ENCODE measurements at places on chromosomes 1 and 21.

- DNase-seq, result no peak
Observed at GRCh38 chr1:223091896-223092295, 51.2 kb downstream of the TLR5 start.

- no peak for DNase-seq
Observed at GRCh38 chr1:113488576-113489177, 98.4 kb downstream of the MAGI3 start.

DNA sequence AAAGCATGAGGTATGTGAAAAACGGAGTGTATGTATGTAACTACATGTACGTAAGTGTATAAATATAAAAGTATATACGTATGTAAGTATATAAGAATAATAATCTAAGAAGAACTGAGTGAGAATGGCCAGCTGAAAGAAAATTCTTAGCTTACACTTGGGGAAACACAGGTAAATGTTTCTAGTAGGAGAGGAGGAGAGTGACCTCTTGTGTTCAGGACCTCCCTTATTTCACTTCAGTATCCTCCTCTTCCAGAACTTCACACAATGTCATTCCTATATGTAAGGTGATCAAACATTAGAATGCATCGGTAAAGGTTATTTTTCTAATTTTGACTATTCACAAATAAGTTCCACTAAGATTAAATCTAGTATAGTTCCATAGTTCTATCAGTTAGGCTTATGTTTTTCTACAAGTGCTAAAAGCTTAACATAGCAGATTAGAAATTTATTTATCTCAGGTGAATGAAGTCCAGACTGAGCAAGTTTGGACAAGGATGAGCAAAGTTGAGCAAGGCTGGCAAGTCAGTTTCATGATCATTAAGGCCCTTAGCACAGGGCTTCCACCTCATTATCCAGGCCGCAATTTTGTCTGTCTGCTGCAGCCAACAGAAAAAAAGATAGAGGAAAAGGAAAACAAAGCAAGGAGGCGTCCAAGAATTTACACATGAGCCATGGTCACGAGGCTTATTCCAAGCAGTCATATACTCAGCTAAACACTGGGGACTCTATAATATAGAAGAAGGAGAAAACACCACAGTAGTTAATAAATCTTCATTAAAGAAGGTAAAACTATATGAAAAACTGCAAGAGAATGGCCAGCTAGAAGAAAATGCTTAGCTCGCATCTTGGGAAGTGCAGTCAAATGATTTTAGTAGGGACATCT, 7.1 kb upstream of the MROH9 start:
- no peak for DNase-seq

DNA sequence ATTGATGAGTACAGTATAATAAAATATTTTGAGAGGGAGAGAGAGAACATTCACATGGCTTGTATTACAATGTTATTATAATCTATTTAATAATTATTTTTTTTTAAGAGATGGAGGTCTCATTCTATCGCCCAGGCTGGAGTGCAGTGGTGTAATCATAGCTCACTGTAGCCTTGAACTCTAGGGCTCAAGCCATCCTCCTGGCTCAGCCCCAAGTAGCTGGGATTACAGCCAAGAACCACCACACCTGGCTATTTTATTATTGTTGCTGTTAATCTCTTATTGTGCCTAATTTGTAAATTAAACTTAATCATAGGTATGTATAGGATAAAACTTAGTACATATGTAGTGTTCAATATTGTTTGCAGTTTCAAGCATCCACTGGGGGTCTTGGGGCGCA, 57.8 kb downstream of the HS2ST1 start:
- DNase-seq, result no peak

- DNase-seq, result no peak
Observed at GRCh38 chr1:240093120-240093961, 1.7 kb downstream of the FMN2 start.

- peak; percentile 88 for DNase-seq
Observed at GRCh38 chr1:23168445-23169194, at the start of gene LUZP1. Gene LUZP1 (minus strand): TSS chr1:23168856.

GRCh38 chr1:27052527-27052926, 39.9 kb upstream of the TENT5B start:
- no peak for DNase-seq

- no peak for DNase-seq
Observed at GRCh38 chr1:40662864-40663263, 2.6 kb downstream of the RIMS3 start.

DNA sequence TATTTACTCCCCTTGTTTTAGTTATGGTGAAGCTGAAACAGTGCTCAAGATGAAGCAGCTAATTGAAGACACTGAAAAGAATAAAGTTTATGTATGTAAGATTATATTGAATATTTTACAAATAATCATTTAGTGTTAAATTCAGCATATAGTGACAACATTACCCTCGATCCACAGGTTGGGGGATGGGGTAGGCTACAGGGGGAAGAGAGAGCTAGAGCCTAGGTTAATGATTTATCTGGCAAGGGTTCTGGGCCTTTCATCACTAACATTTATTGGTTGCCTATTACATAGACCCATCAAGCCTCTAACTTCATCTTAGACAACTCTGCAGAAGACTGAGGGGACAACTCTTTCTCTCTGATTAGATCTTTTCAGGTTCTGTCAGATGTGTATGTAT, 21.3 kb downstream of the ZCCHC17 start:
- DNase-seq, result no peak

DNA sequence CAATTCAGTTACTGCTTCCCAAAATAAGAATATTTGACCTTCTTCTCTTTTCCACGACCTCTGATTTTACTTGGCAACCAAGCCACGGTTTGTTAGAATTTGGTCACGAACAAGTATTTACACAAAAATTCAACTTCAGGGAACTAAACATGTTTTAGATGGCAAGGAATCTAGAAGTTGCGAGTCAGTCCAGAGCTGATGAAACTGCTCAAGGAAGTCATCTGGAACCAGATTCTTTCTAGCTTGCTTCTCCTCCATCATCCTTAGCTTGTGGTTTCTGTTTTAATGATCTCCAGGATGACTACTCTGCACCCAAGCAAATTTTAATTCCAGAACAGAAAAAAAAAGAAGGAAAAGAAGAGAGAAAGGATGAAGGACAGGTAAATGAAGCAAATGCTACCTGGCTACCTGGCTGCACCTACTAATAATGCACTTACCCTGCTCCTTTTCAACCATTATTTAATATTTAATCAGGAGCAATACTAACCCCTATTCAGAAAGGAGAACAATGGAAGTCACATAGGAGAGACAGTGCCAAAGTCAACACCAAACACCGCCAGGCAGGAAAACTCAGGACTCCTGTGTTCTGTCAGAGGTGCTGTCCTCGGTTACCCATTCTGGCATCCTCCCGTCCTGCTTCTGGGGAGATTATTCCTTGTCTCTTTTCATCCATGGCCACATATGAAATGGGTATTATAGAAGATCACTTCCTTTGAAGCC, 54.2 kb upstream of the RGS7 start:
- no peak for DNase-seq

DNA sequence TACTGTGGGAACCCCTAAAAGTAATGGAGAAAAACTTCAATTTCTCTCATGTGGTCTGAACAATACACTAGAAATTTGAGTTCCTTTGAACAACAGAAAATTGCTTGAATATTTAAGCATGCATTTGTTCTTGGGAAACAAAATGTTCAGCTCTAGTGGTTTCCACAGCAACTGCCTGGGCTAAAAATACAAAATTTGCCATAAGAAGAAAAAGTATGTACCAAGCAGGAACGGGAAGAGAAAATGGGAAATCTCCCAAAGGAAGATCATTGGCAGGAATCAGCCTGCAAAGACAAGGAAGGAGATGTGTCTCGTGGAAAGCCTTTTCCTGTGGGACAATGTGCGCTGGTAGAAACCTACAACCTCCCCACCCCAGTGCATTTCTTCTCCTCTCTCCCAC, 119.0 kb upstream of the DPT start:
- DNase-seq, result no peak

DNA sequence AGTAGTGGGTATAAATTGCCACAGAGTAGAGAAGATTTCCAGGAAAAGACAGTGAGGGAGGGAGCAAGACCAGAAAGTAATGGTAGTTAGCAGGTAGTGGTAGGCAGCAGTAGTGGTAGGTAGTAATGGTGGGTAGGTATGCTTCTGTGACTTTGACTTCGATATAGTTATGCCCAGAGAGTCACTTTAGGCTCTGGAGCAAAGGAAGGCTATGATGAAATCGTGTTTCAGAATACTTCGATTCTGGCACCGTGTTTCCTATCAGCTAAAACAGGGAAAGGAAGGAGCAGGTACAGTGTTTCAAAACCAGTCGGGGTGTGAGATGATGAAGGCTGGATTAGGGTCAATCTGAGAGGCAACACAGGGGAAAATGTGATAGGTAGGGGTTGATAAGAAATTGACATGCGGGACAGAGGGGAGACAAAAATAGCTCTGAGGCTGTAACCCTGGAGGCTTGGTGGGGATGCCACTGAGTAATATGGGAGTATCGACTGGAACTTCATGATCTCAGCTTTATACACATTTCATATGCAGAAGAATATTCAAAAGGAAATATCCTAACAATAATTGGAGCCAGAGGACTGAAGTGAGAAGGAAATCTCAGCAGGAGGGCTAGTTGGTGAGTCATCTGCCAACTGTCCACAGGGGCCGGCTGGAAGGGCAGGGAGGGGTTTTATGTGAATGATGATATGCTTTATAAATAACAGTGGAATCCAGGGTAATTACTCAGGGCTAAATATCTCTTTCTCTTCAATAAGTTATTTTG, 25.2 kb upstream of the TRIM45 start:
- no peak for DNase-seq

DNA sequence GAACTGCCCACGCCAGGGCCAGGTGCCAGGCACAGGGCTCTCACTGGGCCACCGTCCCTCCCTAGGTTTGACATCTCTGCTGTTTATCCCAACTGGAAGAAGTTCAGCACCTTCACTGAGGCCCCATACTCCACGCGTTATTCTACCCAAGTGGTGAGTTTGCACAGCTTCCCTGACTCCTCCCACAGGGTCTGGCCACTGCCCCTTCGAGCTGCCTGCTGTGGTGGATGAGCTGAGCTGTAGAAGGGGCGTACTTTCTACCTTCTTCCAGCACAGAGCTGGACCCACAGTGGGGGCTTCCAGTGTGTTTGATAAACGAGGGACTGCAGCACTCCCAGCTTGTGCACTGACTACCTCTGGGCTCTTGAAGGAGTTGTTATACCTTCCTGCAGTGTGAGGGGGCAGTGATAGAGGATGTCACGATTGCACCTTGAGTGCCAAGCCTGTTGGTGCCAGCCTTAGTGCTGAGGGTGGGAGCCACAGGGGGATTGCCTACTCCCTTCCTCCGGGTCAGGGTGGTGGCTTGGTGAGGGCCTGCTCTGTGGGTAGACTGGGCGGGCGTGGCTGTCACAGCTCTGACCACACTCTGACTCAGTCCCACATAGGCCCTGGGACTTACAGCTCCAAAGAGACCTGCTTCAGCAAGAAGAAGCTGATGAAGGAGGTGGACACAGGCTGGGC, 5.9 kb upstream of the TTC22 start:
- no peak for DNase-seq

GRCh38 chr21:43467785-43468184, 40.9 kb upstream of the SIK1 start:
- DNase-seq, result peak; percentile 0

- DNase-seq, result no peak
Observed at GRCh38 chr1:62781841-62782543, 1.9 kb upstream of the ATG4C start.

DNA sequence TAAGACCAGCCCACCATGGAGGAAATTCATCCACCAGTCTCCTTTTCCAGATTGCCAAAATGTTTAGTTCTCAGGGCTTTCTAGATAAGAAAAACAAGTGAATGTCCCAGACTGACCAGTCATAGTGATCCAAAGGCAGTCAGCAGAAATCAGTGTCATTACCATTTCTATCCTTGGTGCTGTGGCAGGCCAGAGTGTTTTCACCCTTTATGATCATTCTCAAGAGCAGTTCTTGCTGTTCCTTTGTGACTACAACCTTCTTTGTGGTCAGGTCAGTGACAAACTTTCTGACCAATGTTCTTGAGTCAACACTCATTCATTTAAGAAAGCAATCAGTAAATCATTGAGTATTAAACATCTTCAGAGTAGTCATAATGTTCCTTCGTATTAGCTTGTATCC, 7.3 kb upstream of the DHCR24 start:
- DNase-seq, result no peak

- DNase-seq, result no peak
Observed at GRCh38 chr1:32695098-32695904, 7.3 kb downstream of the SYNC start.

DNA sequence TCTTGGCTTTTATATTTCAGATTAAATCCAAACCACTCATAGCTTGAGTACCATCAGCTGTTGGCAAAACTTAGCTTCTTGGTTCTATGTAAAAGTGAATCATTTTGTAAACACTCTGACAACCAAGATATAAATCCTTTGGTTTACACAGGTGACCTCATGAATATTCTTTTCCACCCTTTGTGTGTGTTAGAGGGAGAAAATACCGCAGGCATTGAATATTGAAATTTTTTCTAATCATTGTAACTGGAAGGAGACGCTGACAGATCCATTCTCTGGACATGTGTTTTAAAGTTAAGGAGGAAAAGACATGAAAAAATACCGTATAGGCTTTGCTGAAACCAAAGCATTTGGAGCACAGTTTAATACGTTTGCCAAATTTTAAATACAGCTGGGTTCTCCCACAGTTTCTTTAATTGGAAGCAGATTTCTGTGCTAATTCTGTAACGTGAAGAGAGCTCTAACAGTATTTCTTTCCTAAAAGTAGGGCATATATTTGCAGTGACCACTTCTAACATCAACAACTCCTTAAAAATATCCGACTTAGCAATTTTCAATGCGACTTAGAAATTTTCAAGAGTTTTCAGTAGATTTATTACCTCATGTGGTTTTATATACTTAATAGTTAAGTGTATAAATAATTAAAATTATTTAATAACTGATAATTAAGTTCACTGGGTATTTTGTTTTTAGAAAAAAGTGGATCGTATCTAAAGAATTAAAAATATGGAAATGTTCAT, 388.2 kb downstream of the USP25 start:
- no peak for DNase-seq

DNA sequence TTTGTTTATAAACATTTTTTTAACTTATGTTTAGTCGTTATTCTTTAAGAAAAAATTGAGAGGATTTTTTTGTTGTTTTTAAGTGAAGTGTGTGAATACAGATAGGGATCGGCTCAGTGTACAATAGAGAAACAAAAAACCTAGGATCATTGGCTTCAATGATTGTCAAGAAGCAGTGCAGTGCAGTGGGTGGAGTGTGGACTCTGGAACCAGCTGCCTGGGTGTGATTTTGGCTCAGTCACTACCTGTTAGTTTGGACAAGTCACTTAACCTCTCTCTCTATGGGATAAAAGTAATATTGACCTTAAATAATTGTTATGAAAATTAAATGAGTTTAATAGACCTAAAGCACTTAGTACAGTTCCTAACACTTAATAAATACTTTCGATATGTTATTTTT, 41.3 kb downstream of the SCCPDH start:
- no peak for DNase-seq

- no peak for DNase-seq
Observed at GRCh38 chr1:218439541-218440295, 94.6 kb downstream of the TGFB2 start.

DNA sequence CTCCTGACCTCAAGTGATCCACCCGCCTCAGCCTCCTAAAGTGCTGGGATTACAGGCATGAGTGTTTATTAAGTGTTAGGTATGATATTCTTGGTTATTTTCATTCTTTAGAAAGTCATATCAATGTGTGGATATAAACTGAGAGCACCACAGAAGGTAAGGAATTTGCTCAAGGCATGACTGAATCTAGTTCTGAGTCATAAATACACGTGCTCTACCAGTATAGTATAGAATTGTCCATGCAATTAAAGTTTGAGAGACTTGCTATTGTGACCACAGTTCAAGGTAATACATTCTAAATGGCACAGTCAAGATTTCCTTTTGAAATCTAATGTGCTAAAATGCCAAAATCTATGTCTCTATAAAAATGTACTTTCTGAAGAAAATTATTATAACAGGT, 401.1 kb upstream of the CHRM3 start:
- DNase-seq, result no peak

GRCh38 chr1:92210701-92211100, 7.0 kb upstream of the C1orf146 start:
- no peak for DNase-seq
